Stimulated activated naive CD4-positive, alpha-beta T cell treated with Interleukin-2 at 50 U/mL for 16 hours (primary cell): ENCODE measurements at places on chromosomes 3 and 15.

DNA sequence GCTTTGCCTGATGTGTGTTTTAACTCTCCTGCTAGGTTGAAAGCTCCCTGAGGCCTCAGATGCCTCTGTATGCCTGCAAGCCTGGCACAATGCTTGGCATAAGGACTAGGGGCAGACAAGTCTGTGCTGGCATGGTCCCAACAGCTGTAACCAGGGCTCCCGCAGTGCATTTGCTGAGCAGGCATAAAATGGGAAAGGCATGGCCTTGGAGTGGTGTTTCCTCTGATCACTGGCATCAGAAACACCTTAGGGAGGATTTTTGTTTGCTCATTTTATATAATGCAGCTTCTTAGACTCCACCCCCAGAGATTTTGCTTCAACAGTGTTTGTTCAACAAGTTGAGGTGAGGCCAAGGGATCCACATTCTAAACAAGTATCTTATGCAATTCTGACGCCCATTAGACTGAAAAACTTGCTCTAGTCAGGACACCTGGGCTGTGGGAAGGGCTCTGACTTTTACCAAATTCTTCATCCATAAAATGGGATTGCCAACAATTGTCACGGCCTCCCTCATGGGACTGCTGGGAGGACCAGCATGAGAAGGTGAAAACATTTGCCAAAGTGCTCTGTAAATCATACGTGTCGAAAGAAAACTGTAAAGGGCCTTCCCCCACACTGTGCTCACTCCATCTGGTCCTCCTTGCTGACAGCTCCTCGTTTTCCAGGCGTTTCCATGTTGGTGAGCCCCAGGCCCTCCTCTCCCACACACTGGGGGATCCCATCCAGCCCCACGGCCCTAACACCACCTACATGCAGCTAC lies 43.1 kb downstream of the STARD5 start:
- DNase-seq = no peak

DNA sequence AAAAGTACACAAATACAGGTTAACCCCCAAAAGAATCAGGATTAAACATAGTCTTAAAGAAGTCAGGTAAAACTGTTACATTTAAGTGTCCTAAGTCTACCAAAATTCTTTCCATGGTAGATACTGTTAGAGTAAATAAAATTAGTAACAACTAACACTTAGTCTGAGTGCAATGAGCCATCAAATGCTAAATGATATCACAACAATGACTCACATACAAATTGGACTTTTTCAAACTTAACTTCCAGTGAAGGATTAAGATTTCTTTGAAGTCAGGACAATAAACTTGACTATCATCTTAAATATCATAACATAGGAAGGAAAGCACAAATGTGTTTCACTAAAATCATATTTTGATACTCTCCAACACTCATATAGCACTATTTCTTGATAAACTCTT lies 43.9 kb downstream of the ZNF148 start:
- no peak for DNase-seq

DNA sequence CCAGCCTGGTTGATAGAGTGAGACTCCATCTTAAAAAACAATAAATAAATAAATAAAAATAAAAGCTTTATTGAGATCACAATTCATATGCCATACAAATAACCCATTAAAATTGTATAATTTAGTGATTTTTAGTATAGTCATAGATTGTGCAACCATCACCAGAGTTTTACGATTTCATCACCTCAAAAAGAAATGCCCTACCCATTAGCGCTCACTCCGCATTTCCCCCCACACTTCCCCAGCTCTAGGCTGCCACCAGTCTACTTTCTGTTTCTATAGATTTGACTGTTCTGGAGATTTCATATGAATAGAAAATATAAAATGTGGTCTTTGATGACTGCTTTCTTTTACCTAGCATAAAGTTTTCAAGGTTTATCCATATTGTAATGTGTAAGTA lies 57.0 kb downstream of the ARHGEF26 start:
- no peak for DNase-seq

GRCh38 chr3:119157971-119158370 lies 12.0 kb downstream of the TEX55 start:
- no peak for DNase-seq
